Activated CD4-positive, alpha-beta T cell treated with anti-CD3 and anti-CD28 coated beads, Interleukin-10, Interleukin-2, amounts not matched to agents 100 ng/mL and 50 ng/mL, durations not matched to agents 16 hours and 8 hours (primary cell): ENCODE measurements at places on chromosomes 12 and 14.

DNA sequence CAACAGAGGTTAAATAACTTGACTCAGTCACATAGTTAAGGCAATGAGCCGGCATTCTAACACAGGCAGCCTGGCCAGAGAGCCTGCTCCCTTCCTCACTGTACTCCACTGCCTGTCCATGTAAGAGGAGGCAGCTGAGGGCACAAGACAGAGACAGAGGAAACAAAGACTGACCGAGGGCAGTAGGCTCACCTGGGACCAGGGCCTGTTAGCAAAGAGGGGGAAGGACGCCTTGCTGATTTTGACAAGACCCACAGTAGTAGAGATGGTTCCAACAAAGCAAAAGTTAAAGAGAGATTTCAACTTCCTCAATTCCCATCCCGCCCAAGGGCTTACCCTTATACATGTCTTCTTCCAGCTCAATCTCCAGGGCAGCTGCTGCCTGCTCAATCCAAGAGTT, 26.5 kb downstream of the OTUB2 start:
- DNase-seq: no peak

DNA sequence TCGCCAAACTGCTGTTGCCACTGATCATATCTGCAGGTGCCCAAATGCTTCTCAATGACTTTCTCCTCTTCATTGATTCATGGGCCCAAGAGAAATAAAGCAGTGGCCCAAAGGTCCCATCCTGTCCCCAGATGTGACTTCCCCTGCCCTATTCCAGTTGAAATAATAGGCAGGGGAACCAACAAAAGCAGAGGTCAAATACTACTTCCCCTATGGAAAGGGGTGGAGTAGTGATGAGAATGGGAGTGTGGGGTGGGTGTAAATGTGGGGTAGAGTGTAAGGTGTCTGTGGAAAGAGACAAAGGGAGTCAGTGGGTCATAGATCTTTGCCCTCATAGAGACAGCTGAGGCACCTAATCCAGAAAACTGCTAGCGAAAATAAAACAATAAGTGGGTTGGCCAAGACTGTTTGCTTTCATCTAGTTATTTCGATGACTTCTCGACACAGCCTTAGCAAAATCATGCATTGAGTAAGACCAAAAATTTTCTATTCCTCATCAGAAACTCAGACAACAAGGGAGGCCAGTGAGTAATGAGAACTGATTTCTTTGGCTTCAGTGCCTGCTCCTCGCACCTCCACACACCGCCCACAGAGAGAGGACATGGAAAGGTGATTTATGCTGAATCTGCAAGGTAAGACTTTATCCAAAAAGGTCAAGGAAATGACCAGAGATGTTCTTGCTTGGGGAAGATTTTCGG, 10.9 kb upstream of the IL22 start:
- DNase-seq: peak; percentile 57

DNA sequence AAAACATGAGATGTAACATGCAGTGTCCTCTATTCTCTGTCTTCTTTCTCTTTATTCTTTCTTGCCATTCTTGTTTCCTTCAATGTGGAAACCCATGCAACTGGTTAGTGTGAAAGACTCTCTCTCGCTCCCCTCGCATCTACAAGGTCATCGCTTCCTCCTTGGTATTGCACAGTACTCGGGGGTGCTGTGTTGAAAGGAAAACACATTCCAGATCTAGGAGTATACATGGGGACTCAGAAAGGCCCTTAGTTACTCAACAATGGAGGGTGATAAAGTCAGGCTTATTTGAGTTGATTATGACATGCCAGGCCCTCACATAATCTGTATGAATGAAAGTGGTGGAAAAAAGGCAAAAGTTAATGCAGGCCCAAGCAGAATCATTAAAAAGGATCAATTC, 75.5 kb upstream of the OVCH1 start:
- DNase-seq: no peak

GRCh38 chr12:101018540-101018939, 191.5 kb downstream of the SLC5A8 start:
- no peak for DNase-seq

DNA sequence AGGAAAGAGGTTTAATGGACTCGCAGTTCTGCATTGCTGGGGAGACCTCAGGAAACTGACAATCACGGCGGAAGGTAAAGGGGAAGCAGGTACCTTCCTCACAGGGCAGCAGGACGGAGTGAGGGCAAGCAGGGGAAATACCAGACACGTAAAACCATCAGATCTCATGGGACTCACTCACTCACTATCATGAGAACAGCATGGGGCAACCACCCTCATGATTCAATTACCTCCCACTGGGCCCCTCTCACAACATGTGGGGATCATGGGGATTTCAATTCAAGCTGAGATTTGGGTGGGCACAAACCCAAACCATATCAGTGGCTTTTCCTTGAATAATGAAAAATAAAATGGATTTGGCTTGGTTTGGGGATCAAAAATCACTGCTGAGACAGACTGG, 380.5 kb downstream of the VRK1 start:
- no peak for DNase-seq

- peak; percentile 7 for DNase-seq
Measured at GRCh38 chr14:54169254-54169924, 212.8 kb upstream of the BMP4 start.

GRCh38 chr12:31574803-31575575, 15.9 kb downstream of the DENND5B start:
- DNase-seq: no peak

DNA sequence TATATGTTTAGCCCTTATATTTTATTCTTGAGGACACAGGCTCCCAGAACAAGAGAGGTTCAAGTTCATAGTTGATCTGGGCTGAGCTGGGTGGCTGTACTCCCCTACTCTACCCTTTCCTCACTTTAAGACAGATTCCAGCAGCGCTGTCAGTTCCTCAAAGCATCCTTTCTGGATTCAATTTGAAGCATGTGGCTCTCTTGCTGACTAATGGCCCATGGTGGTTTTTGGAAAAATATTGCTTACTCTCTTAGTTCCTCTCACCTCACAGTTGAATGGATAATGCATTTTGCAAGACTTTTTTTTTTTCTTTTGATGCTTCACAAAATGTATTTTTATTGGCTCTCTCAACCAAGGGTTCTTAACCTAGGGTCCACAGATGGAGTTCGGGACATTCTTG, 4.1 kb downstream of the PELI2 start:
- DNase-seq: no peak

DNA sequence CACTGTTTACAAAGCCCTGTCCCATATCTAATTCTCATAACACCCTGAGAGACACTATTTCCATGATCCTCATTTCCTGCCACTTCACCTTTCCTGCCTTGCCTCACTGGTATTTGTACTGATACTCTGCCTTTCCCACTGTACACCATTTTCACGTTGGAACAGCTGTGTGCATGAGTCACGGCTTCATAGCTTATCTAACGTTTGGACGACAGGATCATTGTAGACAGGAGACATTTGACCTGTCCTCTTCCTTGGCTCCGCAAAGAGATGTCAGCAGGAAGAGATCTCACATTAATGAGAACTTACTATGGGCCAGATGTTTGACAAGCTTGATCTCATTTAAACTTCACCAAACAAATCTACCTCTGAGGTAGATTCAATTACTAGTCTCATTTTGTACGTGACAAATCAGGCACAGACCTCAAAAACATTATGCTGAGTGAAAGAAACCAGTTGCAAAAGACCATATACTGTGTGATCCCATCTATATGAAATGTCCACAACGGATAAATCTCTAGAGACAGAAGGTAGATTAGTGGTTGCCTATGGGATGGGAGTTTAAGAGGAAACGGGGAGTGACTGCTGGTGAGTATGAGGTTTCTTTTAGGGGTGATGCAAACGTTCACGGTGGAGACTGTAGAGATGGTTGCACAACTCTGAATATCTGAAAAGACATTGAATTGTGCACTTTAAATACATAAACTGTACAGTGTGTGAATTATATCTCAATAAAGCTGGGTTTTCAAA, 71.2 kb downstream of the KCNK13 start:
- no peak for DNase-seq

GRCh38 chr14:67817750-67818438, 1.5 kb upstream of the ZFYVE26 start:
- no peak for DNase-seq

- DNase-seq: no peak
Measured at GRCh38 chr14:92549105-92549858, 35.7 kb downstream of the RIN3 start.

- peak; percentile 44 for DNase-seq
Measured at GRCh38 chr12:43730283-43730682, 28.3 kb downstream of the PUS7L start.

- DNase-seq: no peak
Measured at GRCh38 chr14:29528889-29529288, 398.8 kb downstream of the PRKD1 start.

DNA sequence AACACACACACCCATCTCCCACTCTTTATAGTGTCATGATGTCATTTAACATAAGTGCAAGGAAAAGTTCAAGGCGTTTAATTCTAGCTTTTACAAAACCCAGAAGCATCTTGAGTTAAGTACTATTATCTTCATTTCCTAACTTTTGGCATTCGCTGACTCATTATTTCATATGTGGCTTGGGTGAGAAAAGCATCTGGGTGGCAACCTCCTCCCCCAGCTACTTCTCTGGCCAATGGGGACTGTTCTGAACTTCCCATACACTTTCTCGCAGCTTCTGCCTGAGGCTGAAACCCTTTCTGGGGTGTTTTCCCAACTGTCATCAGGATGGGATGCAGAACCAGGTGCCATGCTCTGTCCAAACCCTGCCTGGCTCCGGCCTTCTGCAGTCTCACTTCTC, 2.8 kb upstream of the MARK3 start:
- peak; percentile 56 for DNase-seq

DNA sequence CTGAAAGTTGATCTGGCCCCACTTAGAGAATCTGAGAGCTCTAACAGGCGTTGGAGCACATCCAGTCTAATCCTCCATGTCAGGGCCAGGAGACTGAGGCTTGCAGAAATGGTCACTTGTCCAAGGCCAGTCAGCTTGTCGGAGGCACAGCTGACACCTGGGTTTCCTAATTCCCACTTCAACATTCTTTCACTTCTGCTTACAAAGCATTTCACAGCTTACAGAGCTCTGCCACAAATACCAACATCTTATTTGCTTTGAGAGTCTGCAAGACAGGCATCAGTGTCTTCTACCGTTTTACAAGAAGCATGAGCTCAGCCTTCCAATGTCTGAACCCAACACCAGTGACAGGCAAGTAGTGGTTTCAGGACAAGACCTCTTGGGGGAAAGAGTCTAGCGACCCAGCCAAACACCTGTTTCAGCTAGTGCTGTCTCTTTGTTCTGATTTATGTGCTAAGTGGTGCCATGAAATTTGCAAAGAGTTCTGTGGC, 31.8 kb downstream of the ISCA2 start:
- DNase-seq: no peak

GRCh38 chr12:16349131-16349460, 1.7 kb downstream of the MGST1 start:
- peak; percentile 17 for DNase-seq

DNA sequence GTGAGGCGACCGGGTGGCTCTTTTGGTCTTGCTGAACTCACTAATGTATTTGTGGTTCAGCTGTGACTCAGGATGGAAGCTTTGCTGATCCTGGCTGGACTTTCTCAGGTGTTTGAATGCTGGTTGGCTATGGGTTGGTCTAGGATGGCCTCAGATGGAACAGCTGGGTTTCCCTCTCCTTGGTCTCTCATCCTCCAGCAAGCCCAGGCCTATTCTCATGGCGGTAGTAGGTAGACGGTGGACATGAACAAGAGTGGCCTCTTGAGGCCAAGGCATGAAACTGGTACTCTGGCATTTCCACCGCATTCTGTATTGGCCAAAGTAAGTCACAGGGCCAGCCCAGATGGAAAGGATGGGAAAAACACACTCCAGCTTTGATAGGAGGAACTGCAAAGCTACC, 11.8 kb upstream of the POLR3B start:
- no peak for DNase-seq

GRCh38 chr14:77043177-77043983, 14.9 kb upstream of the IRF2BPL start:
- peak; percentile 66 for DNase-seq

- no peak for DNase-seq
Measured at GRCh38 chr12:13304924-13305323, 108.4 kb downstream of the EMP1 start.

- DNase-seq: no peak
Measured at GRCh38 chr12:34393821-34394150, 371.5 kb downstream of the ALG10 start.

- DNase-seq: no peak
Measured at GRCh38 chr12:88889326-88890110, 309.2 kb upstream of the KITLG start.

- no peak for DNase-seq
Measured at GRCh38 chr14:57814726-57815125, 51.2 kb downstream of the SLC35F4 start.

DNA sequence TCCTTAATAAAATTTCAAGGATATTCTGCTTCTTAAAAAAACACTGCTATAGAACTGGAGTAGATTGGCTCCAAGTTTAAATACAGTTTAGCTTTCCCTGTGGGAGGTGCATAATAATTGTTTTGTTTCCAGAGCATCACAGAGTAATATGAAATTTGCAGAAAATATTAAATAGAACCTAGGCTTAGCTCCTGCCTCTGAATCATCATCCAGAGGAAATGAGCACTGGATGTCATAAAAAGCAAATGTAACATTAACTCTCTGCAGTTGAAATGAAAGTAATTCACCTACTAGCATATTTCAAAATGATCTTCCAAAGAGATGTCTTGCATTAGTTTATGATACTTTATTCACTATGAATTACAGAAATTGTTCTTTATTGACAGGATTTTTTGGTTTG, 769.8 kb downstream of the C12orf50 start:
- no peak for DNase-seq

DNA sequence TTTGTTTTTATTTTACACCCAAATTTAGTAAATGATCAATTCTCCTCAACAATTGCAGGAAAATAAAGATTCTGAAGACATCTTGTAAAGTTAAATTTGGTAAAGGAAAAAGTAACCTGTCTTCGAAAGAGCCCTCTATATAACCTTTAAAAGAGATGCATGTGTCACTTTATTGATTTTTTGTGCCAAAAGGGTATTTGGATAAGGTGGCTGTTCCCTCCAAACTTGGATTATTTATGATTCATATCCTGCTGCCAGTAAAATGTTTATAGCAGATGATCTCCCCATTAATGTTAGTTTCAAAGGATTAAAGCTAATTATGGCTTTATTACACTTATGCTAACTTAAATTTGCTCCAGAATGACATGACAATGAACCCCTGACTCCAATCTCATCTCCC, 98.8 kb downstream of the DUSP6 start:
- DNase-seq: no peak

DNA sequence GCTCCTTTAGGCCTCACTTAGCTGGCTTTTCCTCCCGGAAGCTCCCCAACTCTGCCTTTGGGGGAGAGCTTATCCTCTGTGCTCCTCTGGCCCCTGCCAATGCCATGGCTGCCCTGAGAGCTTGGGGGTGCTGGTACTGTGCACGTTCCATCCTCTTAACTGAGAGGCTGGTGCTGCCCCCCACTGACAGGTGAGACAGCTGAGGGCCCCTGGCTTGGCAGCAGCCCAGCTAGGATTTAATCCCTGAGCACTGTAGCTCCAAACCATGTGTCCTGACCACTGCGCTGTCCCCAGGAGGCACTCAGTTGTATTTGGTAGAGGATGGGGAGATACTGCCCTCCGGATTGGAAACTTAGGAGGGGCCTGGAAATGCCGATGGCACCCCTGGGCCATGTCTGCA, 46.1 kb downstream of the UBE3B start:
- no peak for DNase-seq
